ENCODE measurements at places on chromosomes 1 and 21.
A peak's percentile ranks its signal among the peaks of the same experiment; 100 is the strongest.

DNA sequence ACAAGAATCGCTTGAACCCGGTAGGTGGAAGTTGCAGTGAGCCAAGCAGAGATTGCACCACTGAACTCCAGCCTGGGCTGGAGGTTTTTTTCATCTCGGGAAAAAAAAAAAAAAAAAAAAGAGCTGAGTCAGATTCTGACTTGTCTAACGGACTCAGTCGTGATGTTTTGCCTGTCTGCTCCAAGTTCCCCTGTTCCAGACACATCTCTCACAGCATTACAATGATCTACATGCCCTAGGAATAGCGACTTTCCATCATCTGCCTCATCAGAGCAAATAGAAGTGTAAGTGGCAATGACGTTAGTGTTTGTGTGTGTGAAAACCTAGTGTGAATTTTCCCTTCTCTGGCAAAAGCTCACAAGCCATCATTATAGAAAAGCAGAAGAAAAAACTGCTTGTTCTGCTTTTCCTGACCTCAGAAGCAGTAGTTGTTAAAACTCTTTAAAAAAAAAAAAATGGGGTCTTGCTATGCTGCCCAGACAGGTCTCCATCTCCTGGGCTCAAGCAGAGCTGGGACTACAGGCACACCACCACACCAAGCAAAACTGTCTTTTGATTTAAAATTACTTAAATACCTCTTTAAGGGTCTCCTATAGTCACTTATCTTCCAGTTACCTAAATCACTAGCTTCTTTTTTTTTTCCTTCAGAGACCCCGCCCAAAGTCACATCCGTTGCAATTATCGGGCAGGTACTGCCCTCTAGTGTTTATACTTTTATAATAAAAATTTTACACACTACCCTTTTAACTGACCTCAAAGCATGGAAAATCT, 37.3 kb downstream of the PLEKHO1 start:
- DNase-seq = peak; percentile 57

DNA sequence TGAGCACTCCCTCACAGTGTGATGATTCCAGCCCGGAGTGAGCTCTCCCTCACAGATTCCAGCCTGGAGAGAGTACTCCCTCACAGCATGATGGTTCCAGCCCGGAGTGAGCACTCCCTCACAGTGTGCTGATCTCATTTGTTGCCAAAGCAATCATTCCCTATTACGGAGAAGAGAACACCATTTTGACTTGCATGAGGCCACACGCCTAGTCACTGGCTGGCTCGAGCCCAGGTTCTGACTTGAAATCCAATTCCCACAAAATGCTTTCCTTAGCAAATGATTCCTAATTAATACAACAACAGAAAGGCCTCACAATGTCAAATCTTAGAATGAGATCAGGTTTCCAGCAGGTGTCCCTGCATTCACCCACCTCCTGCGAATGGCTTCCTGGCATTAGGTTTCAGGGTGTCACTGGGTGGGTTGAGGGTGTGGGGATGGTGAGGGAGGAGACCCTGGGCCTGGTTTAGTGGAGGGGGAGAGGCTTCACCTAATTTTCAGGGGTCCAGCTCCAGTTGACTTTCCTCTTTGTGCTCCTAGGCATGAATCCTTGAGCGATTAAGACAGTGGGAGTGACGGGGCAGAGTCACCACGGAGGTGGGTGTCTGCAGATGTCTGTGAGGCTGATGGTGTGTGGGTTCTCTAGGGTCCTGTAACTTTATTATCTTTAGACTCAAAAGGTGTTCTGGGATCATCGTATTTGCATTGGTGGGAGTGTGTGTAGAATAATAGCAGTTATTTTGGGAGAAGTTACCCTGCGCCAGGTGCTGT, 158.5 kb downstream of the KCNJ6 start:
- DNase-seq = no peak

- no peak for DNase-seq
Observed at GRCh38 chr1:238660849-238661248, 725.5 kb upstream of the CHRM3 start.

DNA sequence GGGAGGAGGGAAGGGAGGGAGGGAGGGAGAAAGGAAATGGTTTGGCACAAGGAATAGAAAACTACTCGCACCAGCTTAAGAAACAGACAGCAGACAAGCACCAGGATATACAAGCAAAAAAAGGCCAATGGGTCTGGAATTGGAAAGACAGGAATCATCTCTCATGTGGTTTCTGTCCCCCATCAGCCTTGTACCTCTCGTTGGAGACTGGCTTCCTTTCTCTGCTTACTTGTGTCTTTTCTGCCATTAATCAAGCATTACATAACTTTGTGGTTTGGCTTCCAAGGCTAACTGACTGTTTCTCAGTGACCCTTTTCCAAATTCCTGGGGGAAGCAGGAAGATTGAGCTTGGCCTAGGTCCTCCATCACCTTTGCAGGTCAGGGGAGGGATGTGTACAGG, 11.8 kb upstream of the RALGPS2 start:
- no peak for DNase-seq

- DNase-seq = no peak
Observed at GRCh38 chr1:204507317-204508105, 8.7 kb upstream of the MDM4 start.

- no peak for DNase-seq
Observed at GRCh38 chr1:160022330-160023310, 9.2 kb downstream of the PIGM start.

DNA sequence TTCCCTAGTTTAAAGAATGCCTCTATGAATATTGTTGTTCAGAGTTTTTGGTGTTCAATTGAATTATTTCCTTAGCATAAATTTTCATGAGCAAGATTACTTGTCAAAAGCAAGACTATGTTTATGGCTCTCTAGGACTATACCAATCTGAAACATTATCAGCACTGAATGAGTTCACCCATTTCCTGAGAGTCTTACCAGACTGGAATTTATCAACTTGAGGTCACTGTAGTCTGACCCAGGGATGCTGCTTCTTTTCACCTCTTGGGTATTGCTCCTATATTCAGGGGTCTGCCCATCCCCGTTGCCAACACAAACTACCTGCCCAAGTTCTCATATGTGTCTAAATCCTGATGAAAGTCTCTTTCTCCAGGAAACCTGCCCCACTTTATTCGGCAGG, 42.6 kb downstream of the OPTC start:
- DNase-seq = no peak

GRCh38 chr1:32724678-32725614, 22.4 kb upstream of the SYNC start:
- no peak for DNase-seq

DNA sequence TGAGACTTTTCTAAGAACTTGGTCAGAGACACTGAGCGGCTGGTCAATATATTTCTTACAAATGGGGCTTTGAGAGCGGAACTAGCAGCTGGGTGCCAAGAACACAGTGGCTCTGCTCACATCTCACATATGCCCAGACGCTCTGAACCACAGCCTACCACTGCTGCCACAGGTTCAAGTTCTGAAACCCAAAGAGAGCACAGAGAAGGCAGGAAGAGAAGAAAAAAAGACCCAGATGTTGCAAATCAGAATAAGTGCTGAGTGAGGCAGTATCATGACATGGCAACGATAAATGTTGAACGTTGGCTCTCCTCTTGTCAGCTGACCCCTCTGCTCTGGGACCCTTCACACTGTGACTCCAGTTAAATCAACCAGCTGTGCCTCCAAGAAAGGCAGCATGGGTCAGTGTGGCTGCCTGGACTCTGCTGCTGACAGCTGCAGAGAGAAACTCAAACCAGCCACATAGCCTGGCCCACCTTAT, 26.4 kb downstream of the HIVEP3 start:
- DNase-seq = no peak

- peak; percentile 23 for DNase-seq
Observed at GRCh38 chr21:17585875-17586450, 26.7 kb downstream of the BTG3 start.

DNA sequence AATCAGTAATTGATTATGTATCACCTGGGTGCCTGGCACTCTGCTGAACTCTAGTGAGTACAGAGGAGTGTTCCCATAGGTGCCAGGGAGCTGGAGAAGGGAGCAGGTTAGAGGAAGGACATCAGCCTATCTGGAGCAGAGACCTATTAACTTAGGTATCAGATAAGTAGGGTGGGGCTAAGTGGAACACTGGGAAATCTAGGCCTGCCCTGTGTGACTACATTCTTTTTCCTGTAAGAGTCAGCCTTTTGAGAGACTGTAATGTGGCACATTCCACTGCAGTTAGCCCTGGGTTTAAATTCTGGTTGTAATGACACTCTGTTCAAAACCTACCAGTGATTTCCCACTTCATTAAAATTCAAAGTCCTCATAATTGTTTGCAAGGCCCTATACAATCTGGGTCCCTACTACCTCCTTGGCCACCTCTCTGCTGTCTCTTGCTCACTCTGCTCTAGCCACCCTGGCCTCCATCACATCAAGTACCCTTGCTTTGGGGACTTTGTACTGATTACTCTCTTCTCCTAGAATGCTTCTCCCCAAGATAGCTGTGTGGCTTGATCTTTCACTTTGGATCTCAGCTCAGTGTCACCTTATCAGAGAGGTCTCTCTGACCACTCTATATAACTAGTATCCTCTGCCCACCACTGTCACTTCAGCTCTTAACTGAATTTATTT, 12.9 kb downstream of the STX12 start:
- no peak for DNase-seq

DNA sequence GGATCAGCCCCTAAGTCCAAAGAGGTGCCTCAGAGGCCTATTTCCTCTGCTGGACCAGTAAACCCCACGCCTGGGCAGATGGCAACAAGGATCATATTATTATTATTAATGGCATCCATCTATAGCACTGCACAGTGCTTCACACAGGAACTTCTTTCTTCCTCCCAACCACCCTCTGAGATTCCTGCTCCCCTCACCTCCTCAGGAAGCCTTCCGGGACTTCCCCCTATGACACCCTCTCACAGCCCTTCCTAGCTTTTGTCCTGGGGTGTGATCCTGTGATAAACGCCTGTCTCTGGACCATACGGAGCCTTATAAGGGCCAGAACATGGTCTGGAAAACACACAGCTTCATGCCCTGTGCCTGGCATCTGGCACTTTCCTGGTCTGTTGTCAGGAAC, 3.2 kb downstream of the FBXO2 start:
- no peak for DNase-seq

DNA sequence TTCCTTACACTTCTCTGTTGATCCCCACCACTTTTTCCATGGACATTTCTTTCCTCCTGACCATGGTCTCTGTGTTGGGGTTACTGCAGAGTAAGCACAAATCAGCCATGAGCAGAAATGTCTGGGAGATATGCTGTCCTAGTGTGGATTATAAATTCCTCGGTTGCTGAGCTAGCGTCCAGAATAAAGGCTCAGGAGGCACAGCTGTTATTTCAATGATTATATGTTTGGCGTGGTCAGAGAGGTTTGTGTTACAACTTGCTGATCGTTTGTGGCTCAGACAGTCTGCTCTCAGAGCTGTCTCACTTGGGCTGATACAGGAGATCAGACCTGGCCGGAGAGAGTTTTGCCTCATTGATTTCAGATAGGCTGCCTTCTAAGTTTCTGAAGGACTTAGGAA, 37.5 kb upstream of the LAMC2 start:
- no peak for DNase-seq

GRCh38 chr1:63000508-63000907, 216.6 kb downstream of the ATG4C start:
- DNase-seq = no peak

GRCh38 chr1:235455823-235456222, 48.4 kb downstream of the B3GALNT2 start:
- no peak for DNase-seq

- peak; percentile 40 for DNase-seq
Observed at GRCh38 chr1:202967684-202968281, 726 bp upstream of the CYB5R1 start.

- no peak for DNase-seq
Observed at GRCh38 chr1:54168206-54168965, 15.6 kb upstream of the CDCP2 start.

DNA sequence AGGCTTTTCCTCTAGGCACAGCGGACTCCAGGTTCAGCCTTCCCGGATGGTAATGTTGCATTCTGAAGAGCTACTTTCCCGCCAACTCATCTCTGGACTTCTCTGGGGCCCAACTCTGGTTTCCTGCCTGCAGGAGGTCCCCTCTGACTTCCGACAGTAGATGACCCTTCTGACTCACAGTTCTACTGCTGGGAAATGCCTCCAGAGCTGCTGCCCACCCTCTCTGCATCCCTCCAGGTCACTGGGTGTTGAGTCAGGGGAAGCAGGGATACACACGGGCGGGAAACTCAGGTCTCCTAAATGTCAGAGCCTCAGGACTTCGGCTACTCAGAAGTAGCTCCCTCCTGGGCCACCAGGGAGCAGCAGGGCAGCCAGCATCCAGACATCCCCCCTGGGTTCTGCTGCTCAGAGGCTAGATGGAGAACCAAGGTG, 2.1 kb upstream of the KIF21B start:
- no peak for DNase-seq

- no peak for DNase-seq
Observed at GRCh38 chr1:56703747-56704146, 58.6 kb downstream of the PRKAA2 start.

- DNase-seq = no peak
Observed at GRCh38 chr1:205783904-205784303, 8.6 kb upstream of the RAB29 start.

- DNase-seq = no peak
Observed at GRCh38 chr1:162538815-162539431, 22.6 kb upstream of the UAP1 start.

- no peak for DNase-seq
Observed at GRCh38 chr1:211742272-211742671, 66.9 kb upstream of the NEK2 start.

- no peak for DNase-seq
Observed at GRCh38 chr1:17066361-17067068, 12.7 kb upstream of the SDHB start.

GRCh38 chr1:242146652-242147051, 147.8 kb upstream of the MAP1LC3C start:
- no peak for DNase-seq

DNA sequence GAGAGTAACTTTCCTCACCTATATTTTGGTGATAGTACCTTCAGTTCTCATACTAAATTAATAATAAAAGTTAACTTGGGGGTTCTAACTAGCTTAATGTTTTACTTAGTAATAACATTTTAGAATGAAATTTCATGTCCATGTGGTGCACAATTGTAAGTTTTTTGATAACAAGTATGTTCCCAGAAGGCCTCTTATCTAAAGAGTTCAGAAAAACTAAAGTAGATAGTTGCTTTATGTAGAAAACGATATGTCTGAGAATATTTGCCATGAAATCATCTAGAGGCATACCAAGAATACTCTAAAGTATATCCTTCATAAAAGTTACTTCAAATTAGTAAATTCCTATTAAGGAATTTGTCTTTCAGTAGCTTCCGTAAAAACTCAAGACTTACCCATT, 10.2 kb upstream of the ADCY10 start:
- DNase-seq = no peak

GRCh38 chr1:217586586-217586985, 44.3 kb downstream of the GPATCH2 start:
- no peak for DNase-seq

GRCh38 chr1:1020415-1021009, 592 bp downstream of the AGRN start:
- DNase-seq = peak; percentile 65

- no peak for DNase-seq
Observed at GRCh38 chr1:189237008-189237407, 1240.7 kb downstream of the BRINP3 start.

DNA sequence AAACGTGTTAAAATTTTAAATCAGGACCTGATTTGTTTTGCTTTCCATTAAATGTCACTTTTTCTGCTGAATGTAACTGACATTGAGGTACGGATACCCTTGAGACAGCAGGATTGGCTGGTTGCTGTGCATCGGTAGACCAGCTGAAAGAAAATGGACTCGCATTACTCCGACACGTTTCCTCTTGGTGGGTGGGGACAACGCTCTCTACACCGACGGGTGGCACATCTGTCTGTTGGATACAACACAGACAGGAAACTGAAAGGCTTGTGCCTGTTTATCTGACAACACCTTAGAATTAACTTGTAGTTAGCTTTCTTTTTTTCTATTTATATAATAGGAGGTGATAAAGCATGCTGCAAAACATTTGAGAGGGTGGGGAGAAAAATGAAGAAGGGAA, 19.4 kb downstream of the PRPF38A start:
- DNase-seq = no peak
